ENCODE measurements at places on chromosomes 1 and 21.

DNA sequence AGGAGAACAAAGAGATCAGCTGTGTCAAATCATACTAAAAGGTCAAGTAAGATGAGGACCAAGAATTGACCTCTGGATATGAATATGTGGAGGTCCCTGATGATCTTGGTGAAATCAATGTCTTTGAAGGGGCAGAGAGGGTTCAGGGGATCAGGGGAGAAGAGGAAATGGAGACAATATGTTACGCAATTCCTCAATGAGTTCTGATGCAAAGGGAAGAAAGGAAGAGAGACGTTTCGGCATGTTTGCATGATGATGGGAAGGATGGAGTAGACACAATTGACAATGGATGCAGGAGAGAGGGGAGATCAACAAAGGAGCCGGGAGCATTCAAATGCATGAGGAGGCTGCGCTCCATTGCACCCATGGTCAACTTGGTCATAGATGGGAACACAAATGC is 36.0 kb upstream of the GUCA2B start:
- DNase-seq, result no peak

DNA sequence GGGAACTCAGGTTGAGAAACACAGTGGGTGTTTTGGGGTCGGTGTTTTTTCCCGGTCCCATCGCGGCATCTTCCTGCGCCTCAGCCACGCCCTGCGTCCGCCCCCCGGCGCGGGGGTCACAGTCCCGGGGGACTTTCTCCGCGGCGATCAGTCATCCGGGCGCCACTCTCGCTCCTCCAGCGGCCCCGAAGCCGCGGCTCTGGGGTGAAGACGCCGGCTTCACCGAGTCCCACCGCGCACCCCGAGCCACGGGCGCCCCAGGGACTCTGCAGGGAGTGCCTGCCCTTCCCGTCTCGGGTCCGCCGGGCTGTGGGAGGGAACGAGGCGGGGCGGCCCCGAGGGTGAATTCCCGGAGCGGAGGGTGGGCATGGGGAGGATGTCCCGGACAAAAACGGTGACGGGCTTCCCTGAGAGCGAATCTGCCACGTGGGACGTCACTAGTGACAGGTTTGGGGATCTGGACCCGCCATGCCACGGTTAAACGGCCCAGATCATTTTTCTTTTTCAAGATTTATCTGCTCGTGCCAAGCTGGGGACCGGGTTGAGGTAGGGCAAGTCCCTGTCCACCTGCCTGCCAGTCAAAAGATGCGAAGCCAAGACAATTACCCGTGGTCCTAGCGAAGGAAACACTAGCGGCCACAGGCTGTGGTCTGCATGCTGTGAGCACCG is 717 bp upstream of the BATF3 start:
- peak; percentile 78 for DNase-seq

DNA sequence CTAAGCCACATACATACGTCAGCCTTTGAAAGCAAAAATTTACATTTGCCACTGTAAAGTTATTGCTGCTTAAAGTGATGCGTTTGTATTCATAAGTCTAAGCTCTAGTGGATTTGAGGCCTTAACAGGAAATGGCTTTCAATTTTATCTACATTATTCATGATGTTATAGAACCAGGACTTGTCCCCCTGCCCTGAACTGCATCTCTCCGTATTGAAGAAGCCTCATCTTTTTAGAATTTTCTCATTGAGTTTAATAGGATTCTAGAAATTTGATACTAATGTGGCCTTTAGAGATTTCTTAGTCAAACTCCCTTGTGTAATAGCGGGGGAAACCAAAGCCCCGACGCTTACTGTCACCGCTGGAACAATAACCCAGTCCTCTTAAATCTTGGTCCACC is 9.9 kb downstream of the UTP25 start:
- no peak for DNase-seq

DNA sequence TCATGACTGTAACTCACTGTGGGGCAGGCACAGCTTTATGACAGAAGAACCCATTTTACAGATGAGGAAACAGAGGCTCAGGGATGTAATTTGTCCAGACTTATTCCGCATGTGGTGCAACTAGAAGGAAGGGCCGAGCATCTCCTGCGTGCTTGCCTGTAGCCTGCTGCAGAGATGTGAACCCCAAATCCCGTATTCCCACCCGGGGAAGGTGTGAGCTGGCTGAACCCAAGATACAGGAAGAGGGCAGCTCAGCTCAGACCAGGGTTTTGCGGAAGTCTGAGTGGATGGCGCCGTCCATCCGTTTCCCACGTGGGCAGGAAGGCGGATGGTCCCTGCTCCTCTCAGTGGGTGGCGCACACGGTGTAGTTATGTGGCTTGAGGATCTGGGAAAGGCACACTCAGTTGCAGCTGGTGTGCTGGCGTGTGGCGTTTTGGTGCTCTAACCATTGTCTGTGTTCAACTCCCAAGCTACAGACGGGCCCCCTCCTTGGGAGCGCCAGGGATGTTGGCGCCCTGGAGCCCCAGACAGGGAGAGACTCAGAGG is 1.2 kb downstream of the CROCC start:
- no peak for DNase-seq

- DNase-seq, result no peak
Measured at GRCh38 chr1:99713006-99713405, 53.4 kb downstream of the FRRS1 start.

- DNase-seq, result no peak
Measured at GRCh38 chr1:59132295-59132694, 164.6 kb upstream of the FGGY start.

DNA sequence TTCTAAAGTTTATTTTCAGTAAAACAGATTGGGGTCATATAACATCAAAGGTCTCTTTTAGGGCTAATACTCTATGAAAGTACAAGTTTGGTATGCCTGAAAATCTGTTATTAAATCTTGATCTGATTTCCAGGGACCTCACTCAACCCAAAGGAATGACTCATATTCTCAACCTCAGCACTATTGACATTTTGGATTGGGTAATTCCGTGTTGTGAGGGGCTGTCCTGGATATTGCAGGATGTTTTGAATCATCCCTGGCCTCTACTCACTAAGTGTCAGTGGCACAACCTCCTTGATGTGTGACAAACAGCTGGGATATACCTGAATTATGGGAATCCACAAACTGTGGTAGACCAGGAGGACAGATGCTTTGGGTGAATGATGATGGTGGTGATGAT is 51.5 kb upstream of the CYP2J2 start:
- DNase-seq, result no peak

DNA sequence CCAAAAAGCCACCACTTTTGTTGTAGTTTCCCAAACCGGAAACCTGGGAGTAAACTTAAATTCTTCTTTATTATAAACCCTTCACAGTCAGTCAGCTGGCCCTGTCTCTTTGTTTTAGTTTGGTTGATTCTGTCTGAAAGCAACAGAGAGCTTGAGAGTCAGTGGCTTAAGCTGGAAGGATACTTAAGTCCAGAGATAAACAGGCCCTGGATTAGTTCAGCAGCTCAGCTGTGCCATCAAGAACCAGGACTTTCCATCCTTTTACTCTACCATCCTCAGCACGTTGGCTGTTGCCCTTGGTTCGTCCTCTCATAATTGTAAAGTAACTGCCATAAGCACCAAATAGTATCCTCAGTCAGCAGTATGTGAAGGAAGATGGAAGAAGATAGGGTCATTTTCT is 4.5 kb downstream of the DESI2 start:
- DNase-seq, result no peak

- DNase-seq, result no peak
Measured at GRCh38 chr21:16279731-16280581, 550.2 kb downstream of the USP25 start.
